ENCODE measurements at places on chromosomes 11 and 22.

DNA sequence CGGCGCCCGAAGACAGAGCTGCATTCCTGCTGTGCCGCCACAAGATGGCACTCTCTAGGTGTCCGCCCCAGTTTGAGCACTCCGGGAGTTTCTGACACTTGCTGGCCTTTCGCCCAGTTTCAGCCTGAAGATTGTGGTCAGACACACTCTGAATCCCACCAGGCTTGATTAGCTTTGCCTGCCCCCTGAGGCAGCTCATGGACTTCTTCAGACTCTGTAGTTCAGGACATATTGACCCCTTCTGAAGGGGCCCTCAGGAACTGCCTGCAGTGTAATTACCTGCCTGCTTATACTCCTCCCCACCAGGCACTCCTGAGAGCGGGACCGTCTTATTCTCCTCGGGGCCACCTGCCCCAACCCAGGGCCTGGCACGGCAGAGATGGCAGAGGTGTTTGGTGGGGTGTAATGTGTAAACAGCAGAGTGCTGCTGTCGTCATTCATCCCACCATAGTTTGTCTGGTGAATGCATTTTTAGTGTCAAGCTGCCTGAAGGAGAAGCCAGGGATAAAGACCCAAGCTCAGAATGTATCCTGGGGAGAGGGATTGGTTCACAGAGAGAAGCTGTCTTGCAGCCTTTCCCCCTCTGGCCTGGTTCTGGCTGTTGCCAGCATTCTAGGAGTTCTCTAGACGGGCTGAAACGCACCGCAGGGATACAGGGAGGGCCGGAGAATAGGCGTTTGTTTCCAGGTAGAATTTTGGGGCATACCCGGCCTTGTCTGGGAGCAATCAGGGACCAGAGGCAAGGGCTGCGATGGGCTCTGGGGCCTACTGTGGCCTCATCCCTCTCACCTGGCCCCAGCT is 46.4 kb downstream of the EIF3F start:
- DNase-seq = peak; percentile 69

GRCh38 chr11:60378354-60378753 is at the start of gene MS4A7:
TSS of gene MS4A7 (plus strand) at chr11:60378532. CDS start at chr11:60383142, 4,610 bp downstream.
- no peak for DNase-seq

DNA sequence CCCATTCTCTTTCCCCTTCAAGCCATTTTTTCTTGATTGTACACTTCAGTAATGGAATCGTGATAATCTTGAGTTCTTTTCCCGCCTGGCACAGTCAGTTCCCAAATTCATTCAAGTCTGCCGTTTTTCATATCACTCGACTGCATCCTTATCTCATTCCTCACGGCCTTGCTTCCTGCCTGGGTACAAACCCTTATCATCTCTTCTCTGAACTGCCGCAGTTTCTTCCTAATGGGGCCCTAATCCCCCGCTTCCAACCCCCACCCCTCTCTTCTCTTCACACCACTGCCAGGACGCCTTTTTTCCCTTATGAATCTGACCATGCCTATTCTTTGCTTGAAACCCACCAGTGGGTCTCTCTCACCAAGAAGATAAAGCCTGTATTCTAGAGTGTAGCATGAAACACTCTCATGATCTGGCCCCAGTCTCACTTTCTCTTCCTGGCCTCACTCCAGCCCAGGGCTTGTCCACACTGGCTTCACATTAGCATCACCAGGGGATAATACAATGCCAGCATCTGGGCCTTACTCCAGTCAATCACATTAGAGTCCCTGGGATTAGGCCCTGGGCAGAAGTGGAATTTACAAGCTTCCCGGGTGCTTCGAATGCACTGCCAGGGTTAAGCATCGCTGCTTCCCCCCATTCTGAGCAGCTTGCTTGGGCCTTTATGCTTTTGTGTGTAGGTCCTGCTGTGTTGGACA is 102.1 kb downstream of the FBXO7 start:
- DNase-seq = no peak

DNA sequence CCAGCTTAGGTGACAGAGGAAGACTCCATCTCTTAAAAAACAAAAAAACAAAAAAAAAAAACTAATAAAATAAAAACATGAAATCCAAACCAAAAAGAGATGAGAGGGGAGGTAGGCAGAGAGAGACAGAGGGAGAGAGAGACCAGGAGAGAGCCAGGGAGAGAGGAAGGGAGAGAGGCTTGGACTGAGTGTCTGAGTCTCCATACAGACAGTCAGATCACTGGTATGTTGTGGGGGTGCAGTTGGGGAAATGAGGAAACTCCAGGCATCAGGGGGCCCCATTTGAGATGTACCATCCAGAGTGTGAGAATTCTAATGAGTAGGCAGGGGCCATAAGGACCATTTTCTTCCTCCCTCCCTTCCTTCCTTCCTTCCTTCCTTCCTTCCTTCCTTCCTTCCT is 53.1 kb upstream of the SEPTIN5 start:
- DNase-seq = no peak

DNA sequence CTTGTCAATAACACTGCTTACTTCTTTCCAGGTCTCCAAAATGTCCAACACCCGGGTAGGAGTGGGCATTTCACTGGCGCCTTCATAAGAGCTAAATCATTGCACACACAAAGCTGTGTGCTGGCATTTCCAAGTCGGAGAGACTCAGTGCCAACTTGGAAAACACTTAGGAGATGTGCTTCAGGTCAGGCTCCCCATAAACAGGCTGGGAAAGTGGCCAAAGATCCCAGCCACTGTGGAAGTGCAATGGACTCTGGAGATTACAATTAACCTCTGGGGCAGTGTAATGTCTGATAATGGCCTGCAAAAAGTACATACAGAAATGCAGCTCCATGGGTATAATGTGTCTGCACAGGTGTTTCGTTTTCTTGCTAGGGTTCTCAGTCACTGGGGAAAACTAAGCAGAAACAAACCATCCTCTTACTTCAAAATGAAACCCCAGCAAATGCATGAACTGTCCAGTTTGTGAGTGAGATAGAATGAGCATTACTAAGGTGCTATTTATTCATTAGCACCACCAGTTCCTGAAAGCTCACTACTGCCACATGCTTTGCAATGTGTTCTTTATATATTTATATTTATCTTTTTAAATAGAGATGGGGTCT is 79.0 kb downstream of the ABTB2 start:
- DNase-seq = no peak

GRCh38 chr22:31206896-31207687 is 5.0 kb upstream of the LIMK2 start:
- DNase-seq = no peak

DNA sequence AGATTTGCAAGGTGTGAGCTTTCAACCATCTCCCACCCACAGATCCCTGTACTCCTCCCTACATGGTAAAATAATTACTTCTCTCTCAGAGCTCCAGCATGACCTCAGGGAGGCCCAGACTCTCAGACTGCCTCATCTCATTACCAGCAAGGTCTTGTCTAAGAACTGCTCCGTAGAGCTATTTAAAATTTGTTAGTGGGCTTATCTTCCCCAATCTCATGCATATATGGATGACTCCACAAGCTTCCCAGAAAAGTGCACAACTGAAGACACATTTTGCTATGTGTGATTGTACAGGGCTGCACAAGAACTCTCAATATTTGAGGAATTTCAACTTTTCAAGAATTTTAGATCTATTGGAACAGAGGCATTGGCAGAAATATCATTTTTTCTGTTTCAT is 230.3 kb downstream of the CSNK2A3 start:
- DNase-seq = no peak

GRCh38 chr11:94661444-94661843 is 94.3 kb downstream of the PIWIL4 start:
- no peak for DNase-seq

DNA sequence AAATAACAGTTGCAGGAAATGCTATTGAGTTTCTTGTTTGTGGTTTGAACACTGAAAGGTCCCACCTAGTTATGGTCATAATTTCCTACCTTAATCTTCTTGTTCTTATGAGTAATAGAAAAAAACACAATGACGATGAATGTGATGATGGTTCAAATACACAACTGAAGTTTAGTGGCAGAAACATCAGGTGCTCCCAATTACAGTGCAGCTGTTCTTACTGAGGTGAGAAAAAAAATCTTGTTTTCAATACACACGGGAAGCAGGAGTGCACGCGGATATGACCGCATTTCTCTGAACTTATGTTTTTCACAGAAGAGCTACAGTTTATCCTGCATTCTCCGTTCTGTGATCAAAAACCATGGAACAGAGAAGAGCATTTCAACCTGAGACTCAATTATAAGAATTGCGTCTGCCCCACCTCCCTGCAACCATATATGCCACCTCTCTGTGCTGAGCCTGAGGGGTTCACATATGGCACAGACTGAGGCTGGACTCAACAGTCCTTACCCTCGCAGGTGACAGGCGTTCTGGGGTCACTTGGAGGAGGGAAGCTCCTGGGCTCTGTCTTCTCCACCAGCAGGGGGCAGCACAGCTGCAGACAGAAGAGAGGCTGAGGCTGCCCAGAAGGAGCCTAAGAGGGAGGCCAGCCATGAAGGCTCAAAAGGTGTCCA is 99.7 kb upstream of the IGLL5 start:
- DNase-seq = peak; percentile 39

DNA sequence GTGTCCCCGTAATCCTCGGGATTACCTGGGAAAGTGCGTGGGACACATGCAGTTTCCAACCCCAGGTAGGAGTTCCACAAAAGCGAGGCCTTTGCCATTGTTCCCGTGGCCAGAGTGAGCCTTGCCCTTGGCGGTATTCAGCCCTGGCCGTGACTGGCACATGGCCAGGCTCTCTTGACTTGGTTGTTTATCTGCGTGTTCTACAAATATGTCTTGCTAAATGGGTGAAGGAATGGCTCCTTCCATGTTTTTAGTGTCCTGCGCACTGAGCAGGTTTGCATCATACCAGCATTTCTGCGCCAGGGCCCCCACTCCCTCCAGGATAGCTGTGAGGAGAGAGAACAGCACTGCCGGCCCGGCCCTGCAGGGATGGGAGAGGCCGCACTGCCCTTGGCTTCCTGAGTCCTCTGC is 20.0 kb downstream of the POLR3H start:
- DNase-seq = no peak

- no peak for DNase-seq
Measured at GRCh38 chr11:76166314-76166713, 40.0 kb downstream of the WNT11 start.

- no peak for DNase-seq
Measured at GRCh38 chr11:23865341-23865975, 631.4 kb upstream of the LUZP2 start.

DNA sequence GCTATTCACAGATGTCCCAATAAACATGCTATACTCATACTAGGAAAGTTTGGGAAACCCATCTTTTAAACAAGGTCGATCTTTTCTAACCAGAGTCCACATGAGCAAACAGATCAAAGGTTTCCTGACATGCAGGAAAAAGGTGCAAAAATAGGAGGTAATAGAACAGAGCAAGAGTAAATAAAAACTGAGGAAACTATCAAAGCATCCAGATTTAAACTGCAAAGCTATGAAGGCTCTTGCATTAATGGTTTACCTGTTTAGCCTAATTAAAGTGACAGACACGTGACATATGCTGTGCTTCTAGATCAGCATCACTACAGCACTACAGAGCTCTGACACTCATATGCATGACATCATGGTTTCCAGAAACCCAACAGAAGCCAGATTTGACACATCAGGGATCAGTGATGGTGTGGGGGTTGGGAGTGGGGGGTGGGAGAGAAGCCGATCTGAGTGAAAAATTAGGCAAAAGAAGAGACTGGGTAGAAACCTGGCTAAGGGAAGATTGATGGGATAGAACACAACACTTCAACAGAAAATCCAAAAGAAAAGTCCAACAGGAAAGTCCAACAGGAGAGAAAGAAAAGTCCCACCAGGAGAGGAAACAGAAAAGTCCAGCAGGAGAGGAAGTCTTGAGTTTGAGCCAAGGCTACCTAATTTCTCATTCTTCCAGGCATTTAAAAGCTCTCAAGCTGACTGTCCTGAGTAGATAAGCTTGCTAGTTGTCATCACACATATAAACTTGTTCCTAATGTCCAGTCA is 262.3 kb downstream of the SOX6 start:
- no peak for DNase-seq

- no peak for DNase-seq
Measured at GRCh38 chr11:30045921-30046577, 29.2 kb upstream of the KCNA4 start.

- no peak for DNase-seq
Measured at GRCh38 chr11:68806931-68807844, 34.5 kb downstream of the CPT1A start.

DNA sequence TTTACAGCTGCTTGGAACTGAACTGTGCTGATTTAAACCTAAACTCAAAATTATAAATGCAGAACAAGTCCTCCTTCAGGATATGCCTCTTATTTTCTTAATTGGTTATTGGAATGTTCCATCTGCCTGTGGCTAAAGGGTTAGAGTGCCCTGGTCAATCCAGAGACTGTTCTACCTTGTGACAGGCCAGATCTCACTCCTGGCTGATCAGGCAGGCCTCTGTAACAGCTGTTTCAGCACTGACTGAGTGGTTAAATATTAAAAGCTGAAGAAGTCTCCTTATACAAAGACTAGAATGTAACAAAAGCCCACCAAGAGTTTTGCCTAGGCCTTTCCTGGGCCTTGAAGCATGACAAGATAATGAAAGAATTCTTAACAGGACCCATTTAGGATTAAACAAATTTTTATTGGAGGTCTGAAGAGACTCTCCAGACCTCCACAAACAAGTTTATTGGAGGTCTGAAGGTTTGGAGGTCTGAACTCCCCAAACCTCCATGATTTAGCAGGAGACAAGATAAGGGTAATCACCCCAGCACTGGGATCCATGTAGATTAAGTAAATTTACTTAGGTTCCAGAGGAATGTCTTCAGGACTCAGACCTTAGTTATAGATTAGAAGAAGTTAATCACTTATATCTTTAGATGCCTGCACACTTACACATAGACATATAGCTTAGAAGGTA is 35.8 kb downstream of the TMPRSS5 start:
- no peak for DNase-seq

- no peak for DNase-seq
Measured at GRCh38 chr22:35250156-35250555, 7.1 kb upstream of the HMGXB4 start.

DNA sequence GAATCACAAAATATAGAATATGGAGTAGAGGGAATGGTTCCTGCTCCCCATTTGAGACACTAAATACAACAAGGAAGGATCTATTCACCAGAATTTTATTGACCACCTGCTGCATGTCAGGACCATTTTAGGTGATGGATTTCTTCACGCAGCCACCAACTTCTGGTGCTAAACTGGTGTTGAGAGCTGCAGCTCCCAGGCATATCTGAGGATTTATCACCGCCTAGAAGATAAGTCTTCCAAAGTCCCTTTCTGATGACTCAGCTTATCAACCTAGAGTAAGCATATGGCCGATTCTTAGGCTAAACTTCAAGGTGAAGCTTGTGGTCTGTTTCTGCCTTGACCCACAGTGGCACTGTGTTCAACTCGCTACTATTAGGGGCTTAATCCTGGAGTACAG is 6.7 kb downstream of the DDI1 start:
- no peak for DNase-seq

DNA sequence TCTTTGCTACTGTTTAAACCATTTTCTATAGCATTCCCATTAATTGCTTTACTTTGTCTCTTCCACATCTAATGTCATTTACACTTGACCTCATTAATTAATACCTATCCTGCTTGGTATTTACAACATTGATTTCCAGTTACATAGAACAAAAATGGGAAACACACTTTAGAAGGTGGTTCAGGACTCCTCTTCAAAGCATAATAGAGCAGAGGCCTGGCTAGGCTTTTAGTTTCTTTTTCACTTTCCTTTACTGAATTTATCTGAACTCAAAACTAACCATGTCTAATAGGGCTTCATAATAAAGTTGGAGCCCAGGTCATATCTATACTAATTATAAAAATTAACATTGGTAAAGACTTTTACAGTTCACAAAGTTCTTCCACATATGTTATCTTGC is 648.0 kb upstream of the KIRREL3 start:
- DNase-seq = no peak
